ENCODE measurements at places on chromosomes 5 and 9. TPM values are rescaled to one million over a fixed set of nuclear protein-coding genes. Genes with fewer than 3 reads are reported as not detected.

PCDHB3 gene
- 24.7 TPM for total RNA-seq

ANKRD20A1 gene
- 5.9 TPM for total RNA-seq

SPINK6 gene
- not detected for total RNA-seq

NTRK2 gene
- total RNA-seq: 203 TPM

ADAM19 gene
- total RNA-seq: 16.6 TPM

PCDHB4 gene
- 11.0 TPM for total RNA-seq

FUT7 gene
- total RNA-seq: not detected

NR6A1 gene
- total RNA-seq: 3.4 TPM

KIF24 gene
- total RNA-seq: 4.1 TPM

TNFSF8 gene
- total RNA-seq: 0.31 TPM

LCN12 gene
- 0.94 TPM for total RNA-seq

CXCL14 gene
- total RNA-seq: 7.8 TPM

KCNMB1 gene
- not detected for total RNA-seq

TGFBI gene
- total RNA-seq: 2.8 TPM

PSD2 gene
- total RNA-seq: 22.8 TPM

ARSB gene
- total RNA-seq: 28.5 TPM

TIGD6 gene
- 4.1 TPM for total RNA-seq

TRAF1 gene
- total RNA-seq: 5.0 TPM

Data from parietal lobe (tissue), 2 donors.